Stimulated activated CD4-positive, alpha-beta T cell treated with anti-CD3 and anti-CD28 coated beads, Interleukin-4, amount 100 ng/mL, for 4 hours (primary cell): ENCODE measurements at places on chromosomes 13 and 19.

DNA sequence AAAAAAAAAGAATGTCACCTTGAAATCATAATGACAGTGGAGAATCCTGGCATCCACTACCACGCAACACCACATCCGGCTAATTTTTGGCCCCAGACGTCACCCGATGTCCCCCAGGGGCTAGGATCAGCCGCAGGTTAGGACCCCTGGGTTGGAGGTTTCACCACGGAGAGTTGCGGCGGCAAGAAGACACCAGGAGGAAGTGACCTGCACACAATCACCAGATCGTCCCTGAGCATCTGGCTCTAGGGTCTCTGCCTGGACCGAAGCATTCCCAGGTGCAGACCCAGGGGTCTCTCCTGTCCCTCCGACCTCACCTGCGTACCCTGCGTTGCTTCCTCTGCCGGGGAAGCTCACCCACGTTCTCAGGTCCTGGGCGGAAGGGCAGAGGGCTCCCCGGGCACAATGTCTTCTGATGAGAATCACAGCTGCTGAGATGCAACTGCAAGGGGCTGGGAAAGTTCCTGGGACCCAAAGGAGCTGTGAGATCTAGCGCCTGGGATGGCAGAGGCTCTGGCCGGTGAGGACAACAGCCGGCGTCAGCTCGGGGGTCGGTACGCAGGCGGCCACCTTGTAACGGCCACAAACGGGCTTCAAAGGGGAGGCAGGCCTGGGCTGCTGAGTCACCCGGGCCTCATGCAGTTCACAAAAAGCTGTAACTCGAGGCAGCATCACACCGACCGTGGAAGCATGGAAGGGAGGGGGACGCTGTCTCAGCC is 111.2 kb downstream of the GADD45B start:
- DNase-seq: no peak

DNA sequence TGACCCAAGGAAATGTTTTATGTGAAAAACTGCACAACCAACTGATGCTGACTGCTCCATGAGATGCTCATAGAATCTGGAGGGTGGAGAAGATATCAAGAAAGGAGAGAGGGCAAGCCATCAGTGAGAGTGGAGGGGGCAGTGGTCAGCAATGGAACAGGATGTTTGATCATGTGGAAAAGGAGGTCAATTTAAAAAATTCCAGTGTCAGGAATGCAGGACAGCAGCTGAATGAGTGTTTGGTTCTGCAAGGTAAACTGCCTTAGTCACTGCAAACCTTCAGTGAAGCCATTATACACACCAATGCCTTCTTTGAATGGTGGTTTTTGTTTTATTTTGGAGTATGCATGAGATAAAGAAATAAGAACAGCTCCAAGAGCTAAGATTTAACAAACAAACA is 121.5 kb downstream of the FGF14 start:
- DNase-seq: no peak

- no peak for DNase-seq
Observed at GRCh38 chr13:111380431-111380830, 60.0 kb downstream of the TEX29 start.

GRCh38 chr13:79966059-79966458 is 374.9 kb downstream of the SPRY2 start:
- no peak for DNase-seq

- DNase-seq: no peak
Observed at GRCh38 chr13:113973218-113974164, at the start of gene C13orf46. C13orf46 (minus strand) TSS chr13:113974076; CDS start chr13:113973997, 79 bp downstream.

DNA sequence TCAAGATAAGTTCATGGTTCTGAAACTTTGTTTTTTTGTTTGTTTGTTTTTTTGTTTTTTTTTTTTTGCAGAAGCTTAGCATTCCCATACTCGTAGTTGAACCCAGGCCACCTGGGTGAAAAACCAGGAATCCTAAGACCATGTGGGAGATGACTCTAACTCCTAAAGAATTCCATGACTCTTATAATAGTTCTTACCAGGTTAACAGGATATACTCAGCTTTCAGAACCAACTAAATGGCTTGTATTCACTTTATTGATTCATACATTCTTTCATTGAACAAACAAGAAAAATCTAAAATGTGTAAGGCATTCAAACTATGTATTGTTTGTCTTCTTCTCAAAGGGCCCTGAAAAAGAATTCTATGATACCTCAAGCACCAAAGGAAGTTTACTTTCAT is 40.5 kb upstream of the KLF5 start:
- no peak for DNase-seq

DNA sequence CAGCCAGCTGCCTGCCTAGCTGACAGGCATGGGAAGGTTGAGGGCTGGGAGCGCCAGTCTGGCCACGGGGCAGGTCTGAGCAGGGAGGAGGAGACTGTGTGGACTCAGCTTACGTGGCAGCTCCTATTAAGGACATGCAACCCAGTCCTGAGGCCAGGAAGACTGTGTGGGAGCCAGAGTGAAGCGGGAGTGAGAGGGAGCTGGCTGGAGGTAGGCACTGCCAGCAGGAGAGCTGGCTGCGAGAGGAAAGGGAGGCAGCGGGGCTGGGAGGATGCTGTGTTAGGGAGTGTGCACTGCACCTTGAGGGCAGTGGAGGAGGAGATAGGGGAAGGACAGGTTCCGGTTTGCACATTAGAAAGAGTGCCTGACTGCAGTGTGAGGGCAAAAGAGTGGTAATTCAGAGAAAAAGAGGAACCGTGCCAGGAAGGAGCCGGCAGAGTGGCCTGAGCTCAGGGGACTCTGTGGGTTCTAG is 99.2 kb downstream of the SLC7A1 start:
- DNase-seq: no peak

- no peak for DNase-seq
Observed at GRCh38 chr13:79775830-79776229, 294.9 kb downstream of the NDFIP2 start.

DNA sequence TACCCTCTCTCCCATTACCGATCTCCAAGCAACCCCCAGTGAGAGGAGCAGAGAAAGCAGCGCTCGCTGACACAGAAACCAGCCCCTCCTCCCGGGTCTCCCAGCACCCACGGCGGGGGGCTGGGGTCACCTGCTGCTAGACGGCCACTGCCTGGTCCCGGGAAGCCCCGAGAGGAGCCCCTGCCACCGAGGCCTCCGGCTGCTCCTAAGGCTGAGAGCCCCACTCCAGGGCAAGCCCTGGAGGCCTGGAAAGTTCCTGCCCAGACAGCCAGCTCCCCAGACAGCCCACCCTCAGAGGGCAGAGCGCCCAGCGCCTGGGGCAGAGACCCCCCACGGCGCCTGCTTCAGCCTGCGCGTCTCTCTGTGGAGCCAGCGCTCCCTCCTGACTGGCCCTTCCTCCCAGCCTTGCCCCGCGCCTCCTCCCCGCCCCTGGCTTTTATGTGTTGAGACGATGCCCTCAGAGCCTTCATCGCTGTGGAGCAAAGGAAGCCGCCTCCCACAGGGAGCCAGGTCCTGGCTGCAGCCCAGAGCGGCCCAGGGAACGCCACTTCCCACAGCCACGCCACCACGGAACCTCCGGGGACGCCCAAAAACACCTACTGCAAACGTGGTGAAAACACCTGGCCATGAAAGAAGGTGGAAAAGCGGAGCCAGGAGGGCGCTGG is 51.1 kb downstream of the MLLT1 start:
- DNase-seq: no peak

DNA sequence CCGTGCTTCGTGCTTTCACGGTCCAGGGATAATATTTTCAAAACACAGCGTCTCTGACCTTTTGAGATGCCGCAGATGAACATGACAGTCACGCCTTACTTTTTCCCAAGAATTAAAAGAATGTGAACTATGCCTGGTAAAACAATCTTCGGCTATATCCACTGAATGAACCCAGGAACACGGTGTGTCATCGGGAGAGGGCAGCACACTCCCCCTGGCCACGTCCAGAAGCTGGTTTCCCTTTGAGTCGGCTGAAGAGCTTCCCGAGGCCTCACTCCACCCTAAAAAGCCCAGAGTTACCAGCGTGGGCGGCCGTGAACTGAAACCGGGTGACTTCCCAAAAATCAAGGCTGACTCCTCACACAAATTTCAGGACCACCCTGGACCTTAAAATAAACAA is 22.9 kb upstream of the SHISA2 start:
- no peak for DNase-seq

DNA sequence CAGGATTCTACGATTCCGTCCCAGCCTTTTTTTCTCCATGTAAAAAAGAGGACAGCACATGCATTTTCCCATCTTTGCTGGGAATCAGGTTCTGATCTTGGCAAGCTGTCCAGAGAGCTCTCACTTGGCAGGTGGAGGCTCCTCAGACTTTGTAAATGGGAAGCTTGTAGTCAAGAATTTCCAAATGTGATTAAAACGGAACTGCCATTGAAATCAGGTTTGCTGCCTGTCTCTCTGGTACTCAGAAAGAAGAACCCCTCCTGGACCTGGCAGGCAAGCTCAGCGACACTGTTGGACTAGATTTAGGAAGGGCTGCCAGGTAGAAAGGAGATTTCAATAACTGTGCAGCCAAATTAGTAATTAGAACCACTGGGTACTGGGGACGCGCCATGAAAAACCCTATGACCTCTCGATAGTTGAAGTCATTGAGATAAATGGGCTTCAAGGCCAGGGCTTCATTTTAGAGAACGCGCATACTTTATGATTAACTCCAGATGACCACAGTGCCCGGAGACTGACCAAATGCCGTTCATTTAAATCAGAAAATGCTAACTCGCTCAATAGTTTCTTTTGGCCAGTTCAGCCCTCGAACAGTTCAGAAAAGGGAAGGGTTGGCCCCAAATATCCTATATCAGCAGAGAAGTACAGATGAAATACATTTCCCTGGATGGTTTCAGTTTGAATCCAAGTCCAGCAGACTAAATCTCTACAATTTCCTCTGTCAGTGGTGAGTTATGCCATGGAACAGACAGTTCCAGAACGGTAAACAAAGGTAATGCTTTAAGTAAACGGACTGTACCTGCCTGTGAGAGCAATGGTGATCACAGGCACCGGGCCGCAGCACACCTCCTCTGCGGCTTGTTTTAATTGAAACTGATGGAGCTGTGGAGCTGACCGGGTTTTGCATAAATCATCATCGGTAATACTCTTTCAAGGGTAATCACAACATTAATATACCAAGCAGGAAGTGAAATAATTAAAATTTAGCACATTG is 517.4 kb downstream of the RFC3 start:
- DNase-seq: no peak

GRCh38 chr19:33819506-33819879 is 22.8 kb downstream of the KCTD15 start:
- DNase-seq: no peak

DNA sequence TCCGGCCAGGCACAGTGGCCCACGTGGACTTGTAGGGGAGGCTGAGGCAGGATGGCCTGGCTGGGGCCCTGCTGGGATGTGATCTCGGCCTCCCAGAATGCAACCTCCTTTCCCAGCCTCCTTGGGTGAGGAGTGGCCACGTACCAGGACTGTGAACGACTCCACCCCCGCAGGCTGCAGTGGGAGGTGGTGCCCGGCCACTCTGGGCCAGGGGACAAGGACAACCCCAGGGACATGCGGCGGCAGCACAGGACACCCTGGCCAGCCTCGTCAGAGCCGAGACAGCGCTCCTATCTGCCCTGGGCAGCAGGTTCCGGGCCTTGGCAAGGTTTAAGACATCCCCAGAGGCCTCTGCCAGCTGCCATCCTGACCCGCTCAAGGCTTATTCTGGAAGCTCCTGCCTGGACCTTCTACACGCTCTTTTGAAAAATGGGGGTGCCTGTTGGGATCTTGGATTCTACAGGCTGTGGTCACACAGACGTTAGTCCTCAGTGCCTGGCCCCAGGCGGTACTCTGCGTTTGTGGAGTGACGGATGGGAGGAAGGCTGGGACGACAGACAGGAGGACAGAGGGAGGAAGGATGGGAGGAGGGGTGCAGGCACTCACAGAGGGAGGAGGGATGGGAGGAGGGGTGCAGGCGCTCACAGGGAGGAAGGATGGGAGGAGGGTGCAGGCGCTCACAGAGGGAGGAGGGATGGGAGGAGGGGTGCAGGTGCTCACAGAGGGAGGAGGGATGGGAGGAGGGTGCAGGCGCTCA is 19.9 kb upstream of the CACTIN start:
- no peak for DNase-seq

GRCh38 chr13:30126903-30127428 is 180.4 kb downstream of the KATNAL1 start:
- DNase-seq: no peak

- DNase-seq: no peak
Observed at GRCh38 chr13:26549713-26550112, 7.8 kb upstream of the WASF3 start.

DNA sequence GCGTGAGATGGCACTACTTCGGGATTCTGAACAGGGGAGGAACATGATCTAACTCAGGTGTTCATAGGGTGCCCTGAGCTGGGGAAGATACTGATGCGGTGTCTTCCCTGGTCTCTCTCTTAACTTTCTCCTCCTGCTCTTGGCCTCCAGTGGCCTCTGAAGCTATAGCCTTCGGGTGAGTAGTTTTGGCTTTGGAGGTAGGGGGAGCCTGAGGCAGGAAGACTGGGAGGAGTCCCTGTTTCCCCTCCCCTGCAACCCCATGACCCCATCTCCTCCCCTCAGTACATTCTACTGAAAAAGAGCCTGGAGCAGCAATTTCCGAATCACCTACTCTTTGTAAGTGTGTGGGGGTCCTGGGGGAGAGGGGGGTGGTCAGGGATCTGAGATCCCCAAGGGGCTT is 3.5 kb downstream of the SELENOV start:
- no peak for DNase-seq

DNA sequence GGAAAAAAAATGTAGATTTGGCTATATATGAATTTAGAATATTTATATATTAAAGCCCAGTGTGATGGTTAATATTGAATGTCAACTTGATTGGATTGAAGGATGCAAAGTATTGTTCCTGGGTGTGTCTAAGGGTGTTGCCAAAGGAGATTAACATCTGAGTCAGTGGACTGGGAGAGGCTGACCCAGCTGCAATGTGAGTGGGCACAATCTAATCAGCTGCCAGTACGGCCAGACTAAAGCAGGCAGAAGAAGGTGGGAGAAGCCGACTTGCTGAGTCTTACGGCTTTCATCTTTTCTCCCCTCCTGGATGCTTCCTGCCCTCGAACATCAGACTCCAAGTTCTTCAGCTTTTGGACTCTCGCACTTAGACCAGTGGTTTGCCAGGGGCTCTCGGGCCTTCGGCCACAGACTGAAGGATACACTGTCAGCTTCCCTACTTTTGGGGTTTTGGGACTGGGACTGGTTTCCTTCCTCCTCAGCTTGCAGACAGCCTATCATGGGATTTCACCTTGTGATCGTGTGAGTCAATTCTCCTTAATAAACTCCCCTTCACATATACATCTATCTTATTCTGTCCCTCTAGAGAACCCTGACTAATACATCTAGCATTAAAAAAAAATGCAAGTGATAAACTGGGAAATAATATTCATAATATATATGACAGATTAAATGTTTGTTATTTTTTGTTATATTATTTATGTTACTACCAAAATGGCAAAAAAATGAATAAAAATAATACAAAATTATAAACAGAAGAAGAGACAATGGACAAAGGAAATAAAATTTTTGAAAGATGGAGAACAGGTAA is 122.4 kb downstream of the DLEU7 start:
- no peak for DNase-seq

- DNase-seq: peak; percentile 41
Observed at GRCh38 chr19:17405250-17406045, at the start of gene BST2. BST2 (minus strand) TSS chr19:17405630; CDS start chr19:17405575, 55 bp downstream.

DNA sequence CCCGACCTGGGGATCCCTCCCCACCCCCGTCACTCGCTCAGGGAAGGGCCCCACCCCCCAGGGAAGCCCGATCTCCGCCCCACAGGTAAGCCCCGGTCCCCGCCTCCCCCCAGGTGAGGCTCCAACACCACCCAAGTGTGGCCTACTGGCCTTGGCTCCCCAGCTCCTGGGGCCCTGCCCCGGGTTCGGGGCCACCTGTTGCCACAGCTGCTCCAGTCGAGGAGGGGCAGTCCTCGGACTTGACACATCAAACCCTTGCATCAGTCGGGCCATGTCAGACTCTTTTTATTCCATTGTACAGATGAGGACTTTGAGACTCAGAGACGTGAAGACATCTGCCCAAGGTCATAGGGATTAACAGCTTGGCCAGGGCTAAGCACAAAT is 512 bp downstream of the CC2D1A start:
- peak; percentile 19 for DNase-seq
